ENCODE measurements at places on chromosomes 2 and 18.

GRCh38 chr2:119485336-119486110 is 38.8 kb downstream of the SCTR start:
- DNase-seq = no peak

DNA sequence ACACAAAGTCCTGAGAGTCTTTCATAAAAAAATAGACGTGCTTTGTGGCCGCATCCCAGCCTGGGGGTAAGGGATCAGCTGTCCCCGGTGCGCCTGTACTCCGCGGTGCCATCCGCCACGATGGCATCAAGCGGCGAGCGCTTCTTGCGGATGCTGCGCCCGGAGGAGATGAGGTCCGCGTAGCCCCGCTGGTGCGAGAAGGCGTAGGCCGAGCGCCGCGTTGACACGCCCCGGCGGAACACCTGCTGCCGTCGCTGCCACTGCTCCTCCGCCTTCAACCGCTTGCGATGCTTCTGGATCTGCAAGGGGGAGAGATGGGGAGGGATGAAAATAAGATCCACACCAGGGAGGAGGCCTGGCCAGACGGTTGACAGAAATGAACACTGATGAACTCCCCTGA is 26.8 kb upstream of the NARS1 start:
- DNase-seq = no peak

DNA sequence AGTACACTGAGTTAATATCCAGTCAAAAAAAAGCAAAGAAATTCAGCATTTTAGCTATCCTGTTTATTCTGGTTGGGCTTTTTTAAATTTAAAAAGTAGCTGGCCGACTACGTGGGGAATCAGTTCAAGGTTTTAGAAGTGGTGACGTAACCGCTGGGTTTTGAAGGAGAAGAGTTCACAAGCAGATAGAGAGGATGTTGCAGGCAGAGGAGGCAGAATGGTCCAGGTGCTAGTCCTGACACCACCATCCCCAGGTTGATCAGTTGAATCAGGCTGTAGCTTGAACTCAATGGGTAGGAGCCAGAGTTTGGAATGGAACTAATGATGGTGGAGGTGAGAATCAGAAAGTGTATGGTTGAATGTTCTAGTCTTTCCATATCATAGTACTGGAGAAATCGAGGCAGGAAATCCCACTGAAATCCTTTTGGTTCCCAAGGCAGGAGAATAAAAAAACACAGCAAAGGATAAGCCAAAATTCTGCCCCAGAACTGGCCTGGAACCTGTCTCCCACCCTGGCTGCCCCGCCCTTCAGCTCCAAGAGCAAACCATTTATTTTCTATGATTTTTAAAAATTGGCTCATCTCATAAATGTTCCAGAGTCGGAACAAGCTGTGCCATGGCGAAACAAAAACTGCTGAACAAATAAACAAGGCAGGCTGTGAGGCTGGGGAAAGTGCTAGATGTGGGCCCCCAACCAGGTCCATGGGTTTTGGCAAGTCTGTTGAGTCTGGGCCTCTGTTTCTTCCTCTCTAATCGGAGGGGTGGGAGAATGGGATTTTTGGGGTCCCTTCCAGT is 44.0 kb downstream of the SLC4A1AP start:
- no peak for DNase-seq

- no peak for DNase-seq
Measured at GRCh38 chr18:46335534-46336101, 231.4 kb downstream of the HAUS1 start.

DNA sequence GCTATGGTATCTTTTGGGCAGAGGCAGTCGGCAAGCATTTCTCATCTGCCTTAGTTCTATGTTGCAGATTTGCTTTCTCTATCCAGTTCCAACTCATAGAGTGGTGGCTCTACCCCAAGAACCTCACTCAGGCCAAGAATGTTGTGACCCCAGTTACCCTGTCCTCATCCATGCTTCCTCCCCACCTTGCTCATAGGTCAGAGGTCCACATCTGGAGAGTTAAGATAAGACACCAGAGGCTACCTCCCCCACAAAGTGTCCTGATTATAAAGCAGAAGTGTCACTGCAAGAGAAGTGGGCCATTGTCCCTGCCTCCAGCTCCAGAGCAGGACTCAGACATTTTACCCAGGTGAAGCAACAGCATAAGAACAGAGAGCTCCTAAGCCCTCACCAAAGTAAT is 276.8 kb upstream of the CHST9 start:
- DNase-seq = no peak

DNA sequence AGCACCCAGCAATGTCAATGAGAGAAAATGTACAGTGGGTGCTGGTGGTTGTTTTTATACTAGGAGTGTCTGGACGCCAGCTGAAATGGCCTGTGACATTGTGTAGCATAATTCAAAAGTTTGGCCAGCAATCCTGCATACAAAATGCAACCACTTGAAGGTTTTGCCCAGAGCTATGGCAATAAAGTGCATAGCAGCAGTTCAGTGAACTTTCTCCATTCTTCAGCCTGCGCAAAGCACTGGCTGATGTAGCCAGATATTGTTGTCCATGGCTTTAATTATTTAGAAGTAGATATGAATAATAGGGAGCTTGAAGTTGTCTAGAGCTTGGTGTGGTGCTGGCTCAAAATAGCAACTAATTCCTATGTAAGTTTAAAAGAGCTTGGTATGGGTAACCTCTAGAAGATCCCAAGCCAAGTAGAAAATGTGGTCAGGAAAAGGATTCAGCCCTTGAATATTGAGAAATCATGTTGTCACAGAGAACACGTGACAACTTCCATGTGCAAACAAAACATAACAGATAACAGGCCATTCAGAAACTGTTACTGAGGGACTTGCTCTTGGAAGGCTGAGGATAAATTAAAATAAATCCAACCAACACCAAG is 33.3 kb upstream of the PGAP1 start:
- no peak for DNase-seq

GRCh38 chr18:57188851-57189557 is 42.1 kb downstream of the BOD1L2 start:
- DNase-seq = no peak

Data from AG04450 (cell line).